ENCODE measurements at places on chromosomes 6 and 20.

DNA sequence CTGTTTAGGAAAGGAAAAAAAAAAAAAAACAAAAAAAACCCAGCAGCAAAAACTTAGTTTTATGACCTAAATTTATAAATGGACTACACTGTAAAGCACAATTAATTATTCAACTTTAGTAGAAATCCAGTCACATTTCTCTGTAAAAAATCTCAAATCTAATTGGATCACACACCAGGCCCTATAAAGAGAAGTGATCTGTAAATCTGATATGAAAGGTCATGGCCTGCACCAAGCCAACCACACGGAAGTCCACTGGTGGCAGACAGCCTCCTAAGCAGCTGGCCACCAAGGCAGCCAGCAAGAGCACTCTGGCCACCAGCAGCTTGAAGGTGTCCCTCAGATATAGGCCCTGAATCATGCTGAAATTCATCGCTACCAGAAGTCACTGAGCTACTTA is 131.6 kb downstream of the HFE start:
- no peak for DNase-seq

- DNase-seq: no peak
These were observed 39.7 kb downstream of the SIRPA start for GRCh38 chr20:1934721-1935573.

GRCh38 chr6:107714104-107714503 is 110.0 kb downstream of the SCML4 start:
- no peak for DNase-seq

DNA sequence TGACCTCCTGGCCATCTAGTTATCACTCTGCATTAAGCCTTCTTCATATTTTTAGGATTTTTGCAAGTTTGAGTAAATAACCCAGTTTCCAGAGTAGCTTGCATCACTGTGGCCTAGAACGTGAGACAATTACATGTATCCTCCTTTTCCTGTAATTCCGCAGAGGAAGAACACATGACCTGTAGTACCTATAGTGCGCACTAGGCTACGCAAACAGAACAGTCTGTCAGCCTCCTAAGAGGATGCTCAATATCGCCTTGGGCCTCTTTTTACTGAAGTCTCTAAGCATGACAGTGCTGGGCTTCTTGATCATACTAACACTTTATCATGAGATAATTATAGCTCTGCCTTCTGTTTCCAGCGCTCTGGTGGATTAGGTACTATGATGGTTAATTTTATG is 20.2 kb upstream of the NR2E1 start:
- no peak for DNase-seq

DNA sequence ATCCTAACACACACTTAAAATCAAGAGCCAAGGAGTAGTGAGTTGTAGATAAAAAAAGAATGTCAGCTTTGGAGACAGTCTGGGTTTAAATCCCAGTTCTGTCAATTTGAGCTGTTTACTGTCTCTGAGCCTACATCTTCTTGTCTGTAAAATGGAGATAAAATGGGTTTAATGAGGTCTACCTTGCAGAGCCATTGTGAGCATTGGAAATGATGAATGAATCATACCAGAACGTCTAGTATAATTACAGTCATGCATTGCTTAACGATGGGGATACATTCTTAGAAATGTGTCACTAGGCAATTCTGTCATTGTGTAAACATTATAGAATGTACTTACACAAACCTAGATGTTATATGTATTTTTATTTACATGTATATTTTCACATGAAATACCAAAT is 17.6 kb upstream of the SGK2 start:
- no peak for DNase-seq

DNA sequence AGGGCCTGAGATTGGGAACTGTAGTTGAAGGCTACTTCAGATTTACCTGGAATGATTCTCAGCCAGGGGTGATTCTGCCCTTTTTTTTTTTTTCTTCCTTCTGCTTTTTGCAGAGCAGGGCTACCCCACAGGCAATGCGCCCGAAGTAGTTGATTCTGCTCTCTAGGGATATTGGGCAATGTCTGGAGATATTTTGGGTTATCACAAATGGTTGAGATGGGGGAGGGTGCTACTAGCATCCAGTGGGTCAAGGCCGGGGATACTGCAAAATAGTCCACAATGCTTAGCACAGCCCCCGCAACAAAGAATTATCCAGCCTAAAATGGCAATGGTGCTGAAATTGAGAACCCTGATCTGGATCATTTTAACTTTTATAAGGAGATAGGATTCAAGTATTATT is 71.2 kb upstream of the ZMYND8 start:
- no peak for DNase-seq

DNA sequence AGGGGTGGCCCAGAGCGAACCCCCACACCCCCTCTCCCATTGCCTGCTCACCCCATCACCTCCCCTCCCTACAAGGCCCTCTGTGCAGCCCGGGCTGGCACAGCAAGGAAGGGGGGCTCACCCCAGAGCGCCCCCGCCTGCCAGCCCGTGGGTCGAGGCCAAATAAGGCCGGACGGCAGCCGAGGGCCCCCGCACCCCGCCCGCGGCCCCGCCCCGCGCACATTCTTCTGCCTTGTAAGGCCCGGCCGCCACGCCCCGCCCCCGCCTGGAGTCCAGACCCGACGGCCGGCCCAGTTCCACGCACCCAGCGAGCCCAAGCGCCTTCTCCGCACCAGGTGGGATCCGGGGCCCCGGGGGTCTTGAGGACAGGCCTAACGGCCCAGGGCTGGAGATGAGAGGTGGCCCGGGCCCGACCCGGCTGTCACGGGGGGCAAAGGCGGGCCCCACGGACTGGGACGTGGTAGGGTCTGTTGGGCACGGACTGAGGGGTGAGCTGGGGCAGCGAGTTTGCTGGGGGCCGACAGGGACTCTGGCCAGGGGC is at the start of gene MYL9:
TSS of gene MYL9 (plus strand) at position 293 of the 541 bp plus-strand sequence. CDS start 3,366 bp downstream, outside the sequence.
- DNase-seq: peak; percentile 13

GRCh38 chr6:93828553-93828952 is 409.2 kb upstream of the EPHA7 start:
- DNase-seq: no peak

GRCh38 chr20:48750941-48751635 is 76.7 kb downstream of the PREX1 start:
- no peak for DNase-seq

DNA sequence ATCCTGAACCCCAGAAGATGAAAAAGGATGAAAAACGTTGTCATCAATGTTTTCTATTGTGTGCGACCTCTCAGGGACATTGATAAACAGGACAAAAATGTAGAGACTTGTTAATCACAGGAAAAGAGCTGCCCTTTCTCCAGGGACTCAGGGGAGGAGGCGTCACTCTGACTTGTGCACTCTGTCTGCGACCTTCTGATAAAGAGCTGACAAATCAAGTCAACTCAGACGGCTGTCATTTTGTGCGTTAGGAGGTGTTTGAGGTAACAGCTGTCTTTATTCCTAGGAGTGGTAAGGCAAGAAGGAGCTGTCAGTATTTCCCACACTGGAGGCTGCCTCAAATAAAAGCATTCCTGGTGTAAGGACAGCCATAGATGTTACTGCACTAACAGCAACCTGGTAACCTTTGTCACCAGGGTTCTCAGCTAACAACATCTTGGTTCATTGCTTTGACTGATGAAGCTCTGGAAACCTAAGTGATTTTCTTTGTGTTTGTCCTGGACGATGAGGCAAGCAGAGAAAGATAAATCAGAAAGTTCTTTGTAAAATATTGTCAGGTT is 38.6 kb upstream of the NXT1 start:
- DNase-seq: no peak

DNA sequence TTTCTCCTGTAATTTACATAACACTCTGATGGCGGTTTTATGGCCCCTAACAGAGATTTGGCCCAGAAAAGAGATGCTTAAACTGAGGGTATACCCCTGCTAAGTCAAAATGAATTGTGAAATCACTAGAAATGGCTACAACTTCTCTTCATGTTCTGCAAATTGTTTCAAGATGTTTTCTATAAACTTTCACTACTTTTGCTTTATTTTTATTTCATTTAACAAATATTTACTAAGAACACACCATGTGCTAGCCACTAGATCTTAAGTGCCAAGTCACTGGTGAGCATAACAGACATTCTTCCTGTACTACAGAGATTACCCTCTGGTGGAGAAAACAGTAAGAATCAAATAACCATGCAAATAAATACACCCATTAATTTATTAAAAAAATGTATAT is 87.6 kb downstream of the KCNQ5 start:
- peak; percentile 39 for DNase-seq

GRCh38 chr6:111600154-111600553 is 5.5 kb downstream of the TRAF3IP2 start:
- no peak for DNase-seq

GRCh38 chr20:7585126-7585679 is 355.1 kb downstream of the HAO1 start:
- DNase-seq: no peak

GRCh38 chr6:760982-761955 is 68.3 kb upstream of the EXOC2 start:
- DNase-seq: no peak

DNA sequence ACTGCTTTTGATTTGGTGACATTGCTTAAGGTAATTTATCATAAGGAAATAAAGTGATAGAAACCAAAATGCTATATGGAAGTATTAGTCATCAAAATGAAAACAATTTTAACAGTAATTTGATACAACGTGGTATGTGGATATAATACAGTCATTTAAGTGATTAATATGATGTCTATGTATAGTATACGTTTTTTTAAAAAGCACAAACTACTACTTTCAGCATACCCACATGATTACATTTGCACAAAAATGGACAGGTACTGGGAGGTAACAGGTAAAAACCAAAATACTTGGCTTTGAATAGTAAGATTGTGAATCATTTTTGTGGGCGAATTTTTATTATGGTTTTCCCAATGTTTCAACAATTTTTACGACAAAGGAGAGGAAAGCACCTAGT is 97.6 kb downstream of the OGFRL1 start:
- no peak for DNase-seq

GRCh38 chr20:54140486-54140885 is 33.3 kb downstream of the CYP24A1 start:
- DNase-seq: no peak

DNA sequence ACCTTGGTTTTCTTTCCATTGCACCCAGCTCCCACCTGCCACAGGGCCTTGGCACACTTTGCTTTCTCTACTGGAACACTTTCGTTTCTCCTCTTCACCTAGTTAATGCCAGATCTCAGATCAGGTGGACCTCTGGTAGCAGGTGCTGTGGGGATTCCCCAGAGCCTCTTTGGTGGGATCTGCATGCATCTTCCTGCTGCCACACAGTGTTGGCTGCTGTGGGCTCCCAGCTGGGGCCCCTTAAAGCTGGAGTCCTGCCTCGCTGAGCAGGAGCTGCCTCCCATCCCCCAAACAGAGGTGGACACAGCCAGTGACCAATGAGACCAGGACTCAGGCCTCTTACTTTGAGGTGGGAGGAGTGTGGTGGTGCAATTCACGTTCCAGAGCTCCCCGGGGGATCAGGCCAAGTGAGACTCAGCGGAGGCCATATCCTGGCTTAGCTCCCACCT is 28.4 kb downstream of the CEBPB start:
- DNase-seq: no peak

GRCh38 chr20:57387463-57387862 is 3.7 kb upstream of the RBM38 start:
- DNase-seq: no peak

- DNase-seq: no peak
These were observed 491.8 kb downstream of the CD109 start for GRCh38 chr6:74187811-74188210.

DNA sequence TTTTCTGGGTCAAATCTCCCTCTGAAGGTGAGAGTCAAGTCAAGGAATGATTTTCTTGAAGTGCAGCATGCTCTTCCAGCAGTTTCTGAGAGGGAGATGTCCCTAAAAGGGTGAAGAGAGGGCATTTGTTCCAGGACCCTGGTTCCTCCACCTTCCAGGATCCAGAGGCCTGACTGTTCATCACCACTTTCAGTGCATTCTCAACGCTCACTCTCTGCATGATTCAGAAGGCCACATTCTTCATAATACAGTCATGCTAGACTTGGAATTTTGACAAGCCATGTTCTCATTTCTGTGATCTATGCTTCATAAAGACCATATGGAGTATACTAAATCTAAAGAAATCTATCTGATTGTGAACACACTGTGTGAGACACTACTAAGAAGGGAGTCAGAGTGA is 85.1 kb downstream of the PDE7B start:
- peak; percentile 65 for DNase-seq

DNA sequence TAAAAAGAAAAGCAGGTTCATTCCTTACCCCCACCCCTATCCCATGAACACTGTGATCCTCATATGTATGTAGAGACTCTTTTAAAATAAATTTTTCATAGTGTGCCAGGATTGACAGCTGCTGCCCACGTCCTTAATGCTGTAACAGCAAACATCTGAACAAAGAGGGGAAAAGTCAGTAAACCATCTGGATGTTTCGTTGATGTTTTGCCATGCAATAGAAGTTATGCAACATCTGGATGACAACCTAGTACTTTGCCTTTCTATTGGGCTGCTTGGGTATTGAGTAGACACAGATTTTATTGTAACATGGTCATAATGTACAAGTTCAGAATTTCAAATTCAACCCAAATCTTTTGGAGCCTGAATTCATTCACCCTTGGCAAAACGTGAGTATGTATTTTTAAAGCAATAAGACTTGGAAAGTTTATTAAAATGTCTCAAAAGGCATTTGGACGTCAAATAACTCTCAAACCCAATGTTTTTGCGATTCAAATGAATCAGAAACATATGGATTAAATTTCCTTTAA is 500.3 kb downstream of the DHX35 start:
- no peak for DNase-seq

DNA sequence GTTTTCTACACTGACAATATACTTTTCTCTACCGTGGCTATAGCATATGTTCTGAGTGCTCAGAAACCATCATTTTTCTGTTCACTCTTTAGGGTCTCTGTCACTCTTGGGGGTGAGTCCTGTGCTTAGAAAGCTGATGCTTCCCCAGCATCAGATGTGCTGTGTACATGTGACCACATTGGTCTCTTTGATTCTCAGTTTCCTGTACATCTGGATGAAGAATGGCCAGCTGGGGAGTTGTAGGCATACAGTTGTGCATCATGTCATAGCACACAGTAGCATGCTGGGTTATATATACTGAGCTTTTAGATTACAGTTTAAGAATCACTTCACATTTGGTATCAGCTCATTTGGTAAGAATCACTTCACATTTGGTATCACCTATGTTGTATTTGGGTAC is 238.6 kb upstream of the PREP start:
- DNase-seq: no peak

All from BJ (cell line).